D341Med (cell line): ENCODE measurements at places on chromosomes 12 and 14.

GRCh38 chr14:99758872-99759545, 34.2 kb upstream of the EML1 start:
- DNase-seq, result no peak

GRCh38 chr12:106125351-106126095, 13.2 kb downstream of the NUAK1 start:
- DNase-seq, result no peak

- no peak for DNase-seq
Observed at GRCh38 chr12:42468921-42469320, 120.6 kb downstream of the PRICKLE1 start.

GRCh38 chr14:72499746-72500145, 394.2 kb downstream of the DPF3 start:
- no peak for DNase-seq

- no peak for DNase-seq
Observed at GRCh38 chr12:11133162-11133561, 1.3 kb downstream of the TAS2R30 start.
